Cerebellum (tissue), 4 donors: ENCODE measurements at places on chromosomes 3 and 15.

DNA sequence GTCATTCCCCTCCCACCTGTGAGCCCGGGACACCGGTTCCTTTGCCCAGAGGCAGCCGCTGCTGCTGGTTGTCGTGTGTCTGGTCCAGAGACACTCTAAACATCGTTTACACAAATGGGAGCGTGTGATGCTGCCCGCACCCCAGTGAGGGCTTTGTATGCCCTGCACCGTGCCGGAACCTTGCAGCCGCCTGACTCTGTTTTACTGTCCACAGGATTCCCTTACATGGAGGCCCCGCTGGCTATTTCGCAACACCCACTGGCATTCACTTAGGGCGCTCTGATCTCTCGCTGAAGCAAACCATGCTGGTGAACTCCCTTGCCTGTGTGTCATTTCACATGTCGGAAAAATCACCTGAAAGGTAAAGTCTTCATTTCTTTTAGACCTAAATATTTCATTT is 100.8 kb upstream of the SLC6A6 start:
- no peak for DNase-seq

- DNase-seq: no peak
These were observed 93.4 kb downstream of the PEX5L start for GRCh38 chr3:179943117-179943880.

GRCh38 chr15:37086120-37086519 is 14.2 kb downstream of the MEIS2 start:
- DNase-seq: no peak

DNA sequence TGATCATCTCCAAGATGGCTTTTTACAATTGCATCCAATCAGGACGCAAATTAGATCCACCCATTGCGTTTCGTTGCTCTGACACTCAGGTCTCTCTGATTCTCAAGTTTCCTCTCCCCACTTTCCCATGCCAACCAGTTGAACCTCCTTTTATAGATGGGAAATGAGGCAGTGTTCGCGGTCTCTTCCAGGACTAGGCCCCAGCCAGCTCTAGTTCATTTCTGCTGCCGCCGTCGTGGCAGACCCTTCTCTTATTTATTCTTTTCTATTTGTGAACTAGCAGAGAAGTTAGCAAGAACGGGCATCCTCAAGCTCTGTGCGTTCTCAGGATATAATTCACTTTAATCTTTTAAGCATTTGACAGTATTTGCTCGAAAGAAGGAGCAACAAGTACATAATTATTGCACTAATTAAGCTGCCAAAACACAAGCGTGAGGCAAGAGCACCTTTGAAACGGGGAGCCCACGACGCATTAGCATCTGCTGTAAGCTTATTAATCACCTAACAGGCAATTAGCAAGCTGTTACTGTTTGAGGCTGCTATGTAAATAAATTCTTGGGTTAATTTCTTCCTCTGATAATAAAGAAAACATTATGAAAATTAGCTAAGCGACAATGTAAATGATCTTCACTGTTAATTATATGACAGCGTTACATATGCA is 246.4 kb upstream of the TLE3 start:
- no peak for DNase-seq

DNA sequence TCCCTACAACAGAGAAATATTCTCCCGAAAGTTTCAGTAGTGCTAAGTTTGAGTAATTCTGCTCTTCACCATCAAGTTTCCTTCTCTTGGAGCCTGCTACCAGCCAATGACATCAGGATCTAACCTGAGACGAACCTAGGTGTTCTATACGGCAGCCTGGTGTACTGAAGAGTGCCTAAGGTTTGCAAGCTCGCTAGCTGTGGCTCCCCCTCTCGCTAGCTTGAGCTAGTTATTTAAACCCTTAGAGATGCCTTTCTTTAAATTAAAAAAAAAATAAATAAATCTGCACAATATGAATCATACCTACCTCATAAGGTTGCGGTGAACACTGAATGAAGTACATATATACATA is 1.4 kb upstream of the COL8A1 start:
- no peak for DNase-seq

- no peak for DNase-seq
These were observed 102.4 kb upstream of the IGSF10 start for GRCh38 chr3:151563305-151563704.

DNA sequence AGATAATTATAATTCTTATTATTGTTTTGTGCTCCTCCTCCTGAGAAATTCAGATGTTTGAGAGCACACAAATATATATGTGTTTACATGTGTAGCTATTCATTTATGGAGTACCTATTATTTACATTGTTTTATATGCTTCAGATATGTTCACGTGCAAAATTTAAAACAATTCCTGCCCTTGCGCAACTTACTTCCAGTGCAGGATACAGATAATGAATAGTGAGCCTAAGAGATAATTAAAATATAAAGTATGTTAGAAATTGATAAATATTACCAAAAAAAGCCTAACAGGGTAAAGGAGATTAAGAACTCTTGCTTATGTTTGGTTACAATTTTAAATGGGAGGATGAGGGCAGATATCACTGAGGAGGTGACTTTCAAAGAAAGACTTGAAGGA is 81.7 kb upstream of the DPH6 start:
- no peak for DNase-seq

DNA sequence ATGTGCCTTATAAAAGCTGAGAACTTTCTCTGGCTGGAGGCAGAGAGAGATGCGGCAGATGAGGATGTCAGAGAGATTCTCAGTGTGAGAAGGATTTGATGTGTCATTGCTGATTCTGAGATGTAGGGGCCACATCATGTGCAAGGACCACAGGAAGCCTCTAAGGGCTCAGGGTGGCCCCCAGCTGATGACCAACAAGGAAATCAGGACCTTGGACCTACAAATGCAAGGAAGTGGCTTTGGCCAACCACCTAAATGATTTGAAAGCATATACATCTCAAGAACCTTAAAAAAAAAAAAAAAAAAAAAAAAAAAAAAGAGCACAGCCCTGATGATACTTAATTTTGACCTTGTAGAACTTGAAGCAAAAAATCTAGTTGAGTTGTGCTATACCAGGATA is 282.4 kb downstream of the ERC2 start:
- no peak for DNase-seq

DNA sequence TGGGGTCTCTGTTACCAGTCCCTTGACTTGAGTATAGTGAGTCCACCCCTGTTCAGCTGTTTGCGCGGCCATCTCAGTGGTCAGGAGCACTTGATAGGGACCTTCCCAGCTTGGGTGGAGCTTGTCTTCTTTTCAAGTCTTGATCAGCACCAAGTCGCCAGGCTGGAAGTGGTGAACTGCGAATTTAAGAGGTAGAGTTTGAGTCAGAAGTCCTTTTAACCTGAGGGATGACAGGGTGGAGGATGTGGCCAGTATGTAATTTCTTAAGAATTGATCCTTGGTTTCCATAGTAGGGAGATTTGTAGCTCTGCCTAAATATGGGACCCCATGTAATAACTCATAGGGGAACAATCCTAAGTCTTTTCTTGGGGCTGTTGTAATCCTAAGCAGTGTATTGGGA is 86.3 kb upstream of the XCR1 start:
- no peak for DNase-seq

- no peak for DNase-seq
These were observed 35.6 kb downstream of the SMAD3 start for GRCh38 chr15:67100801-67101581.

DNA sequence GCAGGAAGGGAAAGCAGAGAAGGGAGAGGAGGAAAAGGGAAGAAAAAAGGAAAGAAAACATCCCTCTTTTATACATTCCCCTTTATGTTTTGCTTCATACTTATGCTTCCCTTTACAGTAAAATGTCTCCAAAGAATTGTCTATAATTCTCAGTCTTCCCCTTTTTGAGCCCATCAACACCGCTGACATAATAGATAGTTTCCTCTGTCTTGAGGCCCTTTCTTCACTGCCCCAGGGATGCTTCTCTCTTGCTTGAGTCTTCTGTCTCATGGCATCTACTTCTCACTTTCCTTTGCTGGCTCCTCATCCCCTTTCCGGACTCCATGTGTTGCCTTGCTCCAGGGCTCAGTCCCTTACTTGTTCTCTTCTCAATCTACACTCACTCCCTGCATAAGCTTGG is 99.7 kb upstream of the DAZL start:
- DNase-seq: no peak

DNA sequence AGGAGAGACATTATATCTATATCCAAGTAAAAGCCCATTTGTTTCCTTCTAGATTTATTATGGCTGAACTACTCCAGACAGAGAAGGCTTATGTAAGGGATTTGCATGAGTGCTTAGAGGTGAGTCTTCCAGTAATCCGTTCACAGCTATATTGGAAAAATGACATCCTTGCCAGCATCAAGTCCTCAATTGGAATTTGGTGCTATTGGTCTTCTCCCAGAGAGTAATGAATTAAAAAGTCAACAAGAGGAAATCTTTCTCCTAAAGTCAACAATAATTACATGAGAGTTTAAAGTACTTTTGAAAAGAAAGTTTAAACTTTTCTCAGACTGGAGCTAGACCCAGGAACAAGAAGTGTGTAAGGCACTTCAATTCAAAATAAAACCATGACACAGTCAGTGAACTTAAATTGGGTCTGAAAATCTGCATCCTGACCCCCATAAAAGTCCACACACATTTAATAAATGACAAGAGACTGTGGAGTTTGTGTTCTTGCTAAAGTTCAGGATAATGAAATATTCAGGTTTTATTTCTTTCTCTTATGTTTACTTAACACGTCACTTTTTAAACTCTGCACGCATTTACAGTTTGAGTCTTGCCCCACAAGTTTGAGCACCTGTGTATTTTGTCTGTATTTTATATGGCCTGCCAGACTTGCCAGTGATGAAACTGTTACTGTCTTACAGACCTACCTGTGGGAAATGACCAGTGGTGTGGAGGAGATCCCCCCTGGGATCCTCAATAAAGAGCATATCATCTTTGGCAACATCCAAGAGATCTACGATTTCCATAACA is 268.2 kb upstream of the UMPS start:
- DNase-seq: no peak

- no peak for DNase-seq
These were observed 177.8 kb downstream of the WNT5A start for GRCh38 chr3:55309336-55309735.
